ENCODE measurements at places on chromosomes 1 and 21.
A peak's percentile ranks its signal among the peaks of the same experiment; 100 is the strongest.

DNA sequence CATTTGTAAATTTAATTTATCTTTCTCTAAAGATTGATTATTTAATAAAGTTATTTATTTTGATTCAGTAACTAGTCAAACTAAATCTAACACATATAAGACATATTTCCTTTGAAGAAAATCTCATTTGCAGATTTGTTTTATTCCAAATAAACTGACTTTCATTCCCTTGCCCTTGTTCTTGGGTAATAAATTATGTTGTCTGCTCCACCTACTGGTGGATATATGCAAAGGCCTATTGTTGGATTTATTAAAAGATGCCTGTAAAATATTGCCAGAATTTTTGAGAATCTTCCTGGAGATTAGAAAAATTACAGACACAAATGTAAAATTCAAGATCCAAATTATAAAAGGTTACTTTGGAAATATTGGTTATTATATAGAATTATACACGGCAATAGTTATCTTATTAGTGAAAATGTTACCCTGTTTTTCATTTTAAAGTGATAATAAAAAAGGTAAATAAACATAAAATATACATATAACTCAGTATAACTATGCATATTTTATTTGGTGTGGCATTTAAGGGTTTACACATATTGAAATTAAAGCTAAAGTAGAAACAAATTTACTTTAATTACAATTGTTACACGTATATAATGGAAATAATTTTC lies 116.1 kb downstream of the SPATA17 start:
- DNase-seq: no peak

DNA sequence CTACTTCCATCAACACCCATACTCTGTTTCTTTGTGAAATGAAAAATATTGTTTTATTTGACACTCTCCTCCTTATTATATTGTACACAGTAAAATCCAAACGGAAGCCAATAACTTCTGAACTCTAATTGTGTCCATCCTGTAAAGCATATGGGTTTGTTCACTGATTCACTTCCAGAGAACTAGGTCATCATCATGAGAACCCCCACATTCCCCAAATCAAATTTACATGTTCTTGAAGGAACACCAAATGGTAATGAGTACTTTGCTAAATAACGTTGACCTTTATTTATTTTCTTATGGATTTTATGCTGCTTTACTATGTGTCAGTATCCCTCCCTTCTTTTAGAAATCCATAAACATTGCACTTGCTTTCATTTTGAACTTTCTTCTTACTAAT lies 213.4 kb upstream of the CACYBP start:
- no peak for DNase-seq

- no peak for DNase-seq
These were observed 149.3 kb upstream of the TNR start for GRCh38 chr1:175892686-175893085.

- no peak for DNase-seq
These were observed 22.9 kb downstream of the RNU1-1 start for GRCh38 chr1:16491056-16491675.

DNA sequence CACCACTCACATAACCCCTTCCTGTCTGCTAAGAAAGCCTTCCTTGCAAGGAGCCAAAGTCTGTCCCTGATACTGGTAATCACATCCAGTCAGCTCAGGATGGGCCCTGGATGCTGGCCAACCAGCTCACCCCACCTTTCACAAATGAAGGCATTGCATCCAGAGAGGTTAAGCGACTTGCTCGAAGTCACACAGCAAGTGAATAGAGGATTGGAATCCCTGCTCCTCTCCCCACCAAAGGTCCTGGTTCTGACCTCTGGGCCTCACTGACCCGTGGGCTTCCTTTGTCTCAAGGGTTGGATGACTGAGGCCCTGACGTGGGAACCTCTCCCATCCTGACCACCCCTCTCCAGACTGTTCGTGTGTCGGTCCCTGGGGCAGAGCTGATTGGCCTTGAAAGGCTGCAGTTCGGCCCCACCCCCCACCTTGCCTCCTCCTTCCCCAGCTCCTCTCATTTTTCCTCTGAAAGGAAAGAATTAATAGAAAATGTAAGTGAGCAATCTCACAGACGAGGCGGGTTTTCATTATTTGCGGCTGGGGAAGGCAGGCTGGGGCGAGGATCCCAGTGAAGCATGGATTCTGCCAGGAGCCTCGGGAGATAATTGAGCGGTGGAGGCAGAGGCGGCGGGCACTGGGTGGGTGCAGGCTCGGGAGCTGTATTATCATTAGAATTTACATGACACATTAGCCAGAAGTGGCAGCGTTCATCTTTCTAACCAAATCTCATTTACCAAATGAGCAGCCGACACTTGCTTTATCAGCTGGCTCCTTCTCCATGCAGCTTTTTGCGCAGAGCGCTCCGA lies 101.5 kb upstream of the CSF3R start:
- no peak for DNase-seq

GRCh38 chr1:147497826-147498225 lies 43.5 kb upstream of the BCL9 start:
- no peak for DNase-seq

DNA sequence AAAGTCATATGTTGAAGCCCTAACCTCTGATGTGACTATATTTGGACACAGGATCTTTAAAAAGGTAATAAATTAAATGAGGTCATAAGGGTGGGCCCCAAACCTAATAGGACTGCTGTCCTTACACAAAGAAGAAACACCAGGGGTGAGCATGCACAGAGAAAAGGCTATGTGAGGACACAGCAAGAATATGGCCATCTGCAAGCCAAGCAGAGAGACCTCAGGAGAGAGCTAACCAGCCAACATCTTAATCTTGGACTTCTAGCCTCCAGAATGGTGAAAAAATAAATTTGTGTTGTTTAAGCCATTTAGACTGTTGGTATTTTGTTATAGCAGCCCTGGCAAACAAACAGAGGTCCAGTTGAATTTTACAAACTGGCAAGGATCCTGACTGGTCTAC lies 223.9 kb downstream of the LTN1 start:
- DNase-seq: no peak

DNA sequence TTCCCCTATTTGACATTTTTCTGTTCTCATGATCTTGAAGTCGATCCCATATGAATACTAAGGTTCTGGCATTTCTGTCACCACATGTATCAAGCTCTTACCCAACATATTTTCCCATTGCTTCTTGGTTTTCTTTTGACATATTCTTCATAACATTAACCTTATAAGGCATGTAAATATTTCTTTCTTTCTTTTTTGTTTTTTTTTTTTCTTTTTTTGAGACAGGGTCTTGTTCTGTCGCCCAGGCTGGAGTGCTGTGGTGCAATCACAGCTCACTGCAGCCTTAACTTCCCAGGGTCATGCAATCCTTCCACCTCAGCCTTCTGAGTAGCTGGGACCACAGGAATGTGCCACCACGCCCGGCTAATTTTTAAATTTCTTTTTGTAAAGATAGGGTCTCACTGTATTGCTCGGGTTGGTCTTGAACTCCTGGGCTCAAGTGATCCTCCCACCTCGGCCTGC lies 33.1 kb upstream of the ERRFI1 start:
- DNase-seq: no peak

GRCh38 chr1:207431508-207431907 lies 22.6 kb upstream of the CR2 start:
- DNase-seq: no peak

DNA sequence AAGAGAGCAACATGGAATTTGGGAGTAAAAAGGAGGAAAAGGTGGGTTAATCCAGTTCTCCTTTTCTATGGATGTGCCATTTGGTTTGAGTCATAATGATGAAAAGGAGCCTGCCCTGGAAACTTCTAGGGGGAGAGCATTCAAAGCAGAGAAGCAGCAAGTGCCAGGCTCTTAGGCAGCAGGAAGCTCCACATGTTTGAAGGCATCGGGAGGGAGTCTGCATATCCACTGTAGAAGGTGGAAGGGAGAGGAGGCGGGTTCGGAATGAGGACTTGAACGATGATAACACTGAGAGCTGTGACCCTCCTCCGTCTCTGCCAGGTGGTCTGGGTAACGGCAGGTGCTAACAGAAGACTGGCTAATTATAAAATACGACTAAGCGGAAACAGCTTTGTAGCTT lies 128.2 kb downstream of the RYR2 start:
- DNase-seq: no peak

- no peak for DNase-seq
These were observed 60.2 kb upstream of the ARHGEF16 start for GRCh38 chr1:3393987-3394920.

DNA sequence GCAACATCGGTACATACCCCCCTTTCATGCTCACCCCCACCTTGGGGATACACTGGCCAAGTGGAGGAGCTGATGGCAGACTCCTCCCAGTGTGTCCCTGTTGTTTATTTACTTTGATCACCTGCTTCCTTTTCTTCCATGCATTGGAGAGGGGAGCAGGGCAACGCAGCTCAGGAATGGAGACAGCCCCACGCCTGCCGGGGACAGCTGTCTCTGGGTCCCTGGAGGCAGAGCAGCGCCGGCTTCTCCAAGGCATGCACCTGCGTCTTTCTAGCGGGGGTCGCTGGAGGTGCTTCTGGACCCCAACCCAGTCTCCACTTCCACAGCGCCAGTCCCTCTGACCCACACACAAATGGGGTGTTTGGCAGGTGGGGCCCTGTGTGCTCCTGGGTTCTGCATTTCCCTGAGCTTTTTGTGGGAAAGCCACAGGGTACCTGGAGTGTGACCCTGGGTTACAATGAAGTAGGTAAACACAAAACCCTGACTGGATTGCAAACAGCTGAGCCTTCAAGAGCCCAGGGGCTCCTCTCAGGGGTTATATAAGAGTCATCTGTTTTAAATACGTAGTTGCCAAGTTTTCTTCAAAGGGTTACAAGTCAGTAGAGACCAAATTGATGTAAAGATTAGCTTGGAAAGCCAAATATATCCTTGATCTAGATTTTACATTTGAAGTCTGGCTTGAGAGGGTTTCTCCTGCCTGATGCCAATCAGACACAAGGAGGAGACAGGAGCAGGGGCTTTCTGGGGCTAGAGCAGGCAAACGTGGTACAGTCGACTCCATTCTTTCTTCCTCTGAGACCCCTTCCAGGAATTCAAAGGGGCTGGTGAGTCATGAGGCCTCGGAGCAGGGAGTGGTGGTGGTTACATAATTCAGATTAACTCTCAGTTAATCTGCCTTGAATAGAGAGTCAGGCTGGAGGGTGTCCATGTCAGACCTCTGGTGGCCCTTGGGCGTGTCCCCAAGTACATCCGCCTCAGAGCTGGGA lies 4.5 kb downstream of the AJAP1 start:
- no peak for DNase-seq

- DNase-seq: no peak
These were observed 96.3 kb upstream of the ACTL8 start for GRCh38 chr1:17658837-17659236.

DNA sequence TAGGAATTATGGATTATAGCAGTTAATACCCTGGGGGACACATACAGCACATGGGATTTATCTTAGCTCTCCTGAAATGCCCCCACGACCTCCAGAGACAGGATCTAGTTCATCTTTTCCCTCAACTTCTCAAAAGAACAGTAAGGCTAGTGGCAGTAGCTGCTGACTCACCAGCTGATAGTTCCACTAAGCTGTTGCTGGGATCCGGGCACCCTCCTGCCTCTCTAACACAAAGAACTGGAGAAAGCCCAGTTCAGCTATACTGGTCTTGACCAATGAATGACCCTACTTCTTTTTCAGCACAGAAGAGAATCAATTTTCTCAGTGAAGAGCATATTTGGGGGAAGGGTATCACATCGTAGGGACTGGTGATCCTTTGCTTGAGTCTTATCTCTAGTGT lies 84.1 kb downstream of the PGBD5 start:
- DNase-seq: no peak

DNA sequence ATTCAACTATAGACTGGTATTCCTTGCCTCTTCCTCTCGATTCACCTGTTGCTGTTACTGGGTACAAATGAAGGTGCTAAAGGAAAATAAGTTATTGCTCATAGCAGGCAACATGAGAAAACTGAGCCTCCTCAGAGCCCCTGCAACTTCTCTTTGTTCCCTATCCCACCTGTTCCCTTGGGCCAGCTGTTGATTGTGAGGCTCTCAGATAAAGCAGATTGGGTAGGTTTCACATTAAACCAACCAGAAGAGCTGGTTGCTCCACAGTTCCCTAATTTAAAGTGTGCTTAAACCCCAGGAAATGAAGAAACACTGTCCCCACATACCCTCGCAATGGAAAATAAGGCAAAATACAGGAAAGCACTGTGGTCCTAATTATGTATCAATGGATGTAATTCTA lies 4.8 kb downstream of the DEDD start:
- DNase-seq: no peak

- no peak for DNase-seq
These were observed 68.9 kb downstream of the ST3GAL3 start for GRCh38 chr1:43776043-43776761.

- no peak for DNase-seq
These were observed 6.6 kb downstream of the NID1 start for GRCh38 chr1:236058141-236058934.

DNA sequence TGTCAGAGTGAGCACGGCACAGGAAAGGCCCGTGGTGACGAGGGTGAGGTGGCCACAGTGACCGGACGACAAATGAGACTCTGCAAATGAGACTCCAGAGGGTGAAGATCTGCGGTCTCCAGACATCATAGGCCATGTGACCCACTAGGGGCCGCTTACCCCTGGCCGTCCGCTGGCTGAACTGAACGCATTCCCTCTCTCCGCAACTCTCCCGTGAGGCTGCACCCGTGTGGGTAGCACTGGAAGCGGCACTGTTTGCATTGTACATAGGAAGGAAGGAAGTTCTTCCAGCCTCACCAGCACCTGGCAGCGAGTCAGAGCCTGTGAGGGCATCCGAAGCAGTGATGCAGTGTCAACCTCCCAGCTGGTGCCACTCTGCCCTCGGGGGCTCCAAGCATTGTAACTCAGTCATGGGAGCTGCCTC lies 23.6 kb upstream of the SPSB1 start:
- no peak for DNase-seq

DNA sequence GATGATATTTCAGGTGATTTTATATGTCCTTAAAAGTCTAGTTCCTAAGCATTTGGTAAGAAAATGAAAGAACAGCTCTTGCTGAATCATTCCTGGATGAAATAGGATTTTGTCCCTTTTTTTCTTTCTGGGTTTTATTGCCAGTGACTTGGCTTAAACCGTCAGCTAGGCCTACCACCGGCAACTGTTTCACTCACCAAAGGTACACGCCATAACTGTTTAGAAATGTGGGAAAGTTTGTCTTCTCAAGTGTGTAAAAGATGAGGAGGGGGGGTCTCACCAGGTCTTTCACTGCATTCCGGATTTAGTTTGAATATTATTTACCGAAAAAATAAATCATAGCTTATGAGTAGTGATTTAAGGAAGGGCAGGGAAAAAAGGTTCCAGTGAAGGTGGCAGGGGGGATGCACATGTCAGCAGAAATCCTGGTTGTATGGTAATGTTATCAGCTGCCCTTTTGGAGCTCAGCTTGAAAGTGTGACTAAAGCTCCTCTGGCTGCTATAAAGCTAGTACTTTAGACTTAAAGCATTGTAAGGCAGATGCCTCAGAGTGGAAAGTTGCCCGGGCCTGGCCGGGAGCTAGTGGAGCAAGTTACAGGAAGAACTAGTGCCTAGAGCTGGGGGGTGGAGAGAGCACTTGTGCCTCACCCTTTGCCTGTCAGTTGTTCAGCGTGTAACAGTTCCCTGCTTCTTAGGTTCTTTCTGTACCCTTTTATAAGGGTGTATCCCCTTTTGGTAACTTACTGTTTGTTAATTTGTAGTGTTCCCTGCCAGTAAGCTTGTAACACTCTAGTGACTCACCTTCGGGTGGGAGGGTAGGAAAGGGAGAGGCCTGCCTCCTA lies 3.1 kb downstream of the ATP1A1 start:
- DNase-seq: no peak

GRCh38 chr1:235820061-235820460 lies 46.6 kb downstream of the LYST start:
- DNase-seq: peak; percentile 58
